ENCODE measurements at places on chromosomes 4 and X.

GRCh38 chrX:9249051-9249846 lies 215.3 kb upstream of the FAM9B start:
- DNase-seq = no peak

DNA sequence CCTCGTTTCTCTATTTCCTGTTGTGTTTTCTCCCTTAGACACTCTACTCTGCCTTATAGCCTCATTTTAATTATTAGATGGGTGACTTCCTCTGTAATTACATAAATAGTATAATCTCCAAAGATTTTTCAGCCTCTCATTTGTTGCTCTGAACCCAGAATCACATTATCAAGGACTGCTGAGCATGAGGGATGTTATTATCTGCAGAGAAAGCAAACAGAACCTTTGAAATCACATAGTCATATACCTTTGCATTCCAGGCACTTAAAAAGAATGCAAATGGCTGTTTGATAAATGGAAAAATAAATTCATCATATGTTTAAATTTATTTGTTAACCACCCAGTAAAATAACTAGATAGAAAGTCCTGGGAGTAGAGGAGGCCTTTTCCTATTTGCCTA lies 305.1 kb upstream of the PPP1R2C start:
- no peak for DNase-seq

DNA sequence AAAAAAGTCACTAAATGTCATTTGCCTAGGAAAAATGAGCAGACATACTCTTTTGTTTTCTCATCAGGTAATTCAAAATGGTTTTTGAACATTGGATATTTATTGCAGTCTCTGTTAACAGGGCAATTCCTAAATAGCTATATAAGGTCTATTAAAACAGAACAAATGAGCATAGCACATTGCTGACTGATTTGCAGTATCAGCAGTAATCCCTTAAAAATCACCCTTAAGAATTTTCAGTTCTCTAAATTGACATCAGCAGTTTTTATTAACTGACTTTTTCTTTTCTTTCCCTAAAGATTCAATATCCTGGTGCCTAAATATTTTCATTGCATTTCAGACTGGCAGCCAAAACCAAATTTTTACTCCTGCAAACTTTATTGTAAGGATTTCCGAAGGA lies 270.2 kb downstream of the FSTL5 start:
- no peak for DNase-seq

DNA sequence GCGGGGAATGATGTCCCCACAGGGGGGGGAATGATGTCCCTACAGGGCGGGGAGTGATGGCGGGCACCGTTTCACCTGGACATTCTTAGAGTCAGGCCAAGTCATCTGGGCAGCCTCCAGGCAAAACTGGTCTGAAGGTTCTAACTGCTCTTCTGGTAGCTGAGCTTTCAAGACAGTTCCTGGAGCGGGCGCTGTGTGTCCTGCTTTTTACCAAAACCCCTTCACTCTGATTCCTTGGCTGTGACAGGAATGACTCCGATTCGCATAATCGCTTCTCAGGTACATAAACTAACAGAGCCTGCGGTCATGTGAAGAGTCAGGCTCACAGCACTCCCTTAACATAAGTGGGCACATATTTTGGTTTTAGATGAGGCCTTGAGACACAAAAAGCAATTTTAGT lies 836.0 kb downstream of the TRIML1 start:
- DNase-seq = peak; percentile 22

DNA sequence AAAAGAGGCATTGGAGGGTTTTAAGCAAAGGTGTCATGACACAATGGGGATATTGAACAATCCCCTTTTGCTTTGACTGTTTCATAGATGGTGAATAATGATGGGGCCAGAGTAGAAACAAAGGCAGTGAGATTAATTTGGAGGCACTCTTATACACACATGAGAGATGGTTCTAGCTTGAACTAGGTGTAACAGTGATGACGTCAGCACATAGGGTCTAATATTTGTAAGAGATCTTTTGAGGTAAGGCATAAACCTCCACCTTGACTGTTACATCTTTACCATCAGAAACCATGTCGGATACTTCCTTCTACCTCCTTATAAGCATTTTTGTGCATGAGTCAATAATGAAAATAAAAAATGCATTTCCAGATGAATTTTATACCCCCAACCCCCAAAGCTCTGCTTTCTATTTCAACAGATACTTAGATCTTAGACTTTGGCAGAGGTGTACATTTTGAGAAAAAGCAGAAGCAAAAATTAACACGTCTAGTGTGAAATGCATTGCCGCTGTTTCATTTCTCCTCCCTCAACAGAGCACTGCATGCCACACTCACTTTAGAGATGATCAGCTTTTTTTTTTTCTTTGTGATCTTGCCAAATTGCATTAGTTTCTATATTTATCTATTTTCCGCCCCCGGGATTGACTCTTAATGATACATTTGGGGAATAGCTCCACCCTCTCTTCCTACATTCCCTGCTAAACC lies 87.2 kb downstream of the HS3ST1 start:
- no peak for DNase-seq

GRCh38 chr4:110799211-110799610 lies 176.3 kb upstream of the PITX2 start:
- no peak for DNase-seq

DNA sequence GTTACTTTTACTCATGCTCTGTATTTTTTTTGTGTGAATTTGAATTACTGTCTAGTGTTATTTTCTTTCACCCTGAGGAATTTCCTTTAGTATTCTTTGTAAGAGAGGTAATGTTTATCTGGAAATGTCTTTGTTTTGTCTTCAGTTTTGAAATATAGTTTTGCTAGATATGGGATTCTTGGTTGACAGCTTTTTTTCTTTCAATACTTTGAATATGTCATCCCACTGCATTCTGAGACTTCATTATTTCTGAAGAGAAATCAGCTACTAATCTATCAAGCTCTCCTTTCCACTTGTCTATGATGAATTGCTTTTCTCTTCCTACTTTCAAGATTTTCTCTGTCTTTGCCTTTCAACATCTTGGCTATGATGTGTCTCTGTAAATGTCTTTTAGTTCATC lies 217.0 kb upstream of the CASK start:
- DNase-seq = no peak

DNA sequence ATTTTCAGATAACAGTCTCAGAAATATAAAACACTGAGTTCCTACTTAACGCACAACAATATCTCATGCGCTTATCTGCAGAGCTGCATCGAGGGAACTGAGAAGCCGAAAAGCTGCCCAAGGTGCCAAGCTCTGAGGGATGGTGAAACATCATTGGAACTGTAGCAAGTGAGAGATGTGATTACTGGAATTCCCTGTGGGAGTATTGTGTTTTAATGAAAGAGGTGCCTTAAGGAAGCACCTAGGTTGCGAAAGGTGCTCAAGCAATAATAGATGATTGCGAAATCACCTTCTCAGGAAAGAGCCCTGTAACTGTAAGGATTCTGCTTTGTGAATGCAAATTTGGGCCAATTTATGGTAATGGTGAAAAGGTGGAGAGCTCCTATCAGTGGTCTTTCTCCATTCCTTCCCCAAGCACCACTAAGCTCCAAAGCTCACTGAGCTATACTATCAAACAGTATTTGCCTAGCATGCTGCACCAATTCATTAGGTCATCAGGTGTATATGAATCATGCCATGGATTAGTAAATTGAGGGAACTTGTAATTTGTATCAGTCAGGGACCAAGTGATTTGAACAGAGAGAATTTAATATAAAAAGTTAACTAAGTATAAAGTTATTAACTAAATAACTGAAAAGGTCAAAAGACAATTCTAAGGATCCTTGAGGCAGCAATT lies 59.0 kb upstream of the ATP8A1 start:
- DNase-seq = no peak

DNA sequence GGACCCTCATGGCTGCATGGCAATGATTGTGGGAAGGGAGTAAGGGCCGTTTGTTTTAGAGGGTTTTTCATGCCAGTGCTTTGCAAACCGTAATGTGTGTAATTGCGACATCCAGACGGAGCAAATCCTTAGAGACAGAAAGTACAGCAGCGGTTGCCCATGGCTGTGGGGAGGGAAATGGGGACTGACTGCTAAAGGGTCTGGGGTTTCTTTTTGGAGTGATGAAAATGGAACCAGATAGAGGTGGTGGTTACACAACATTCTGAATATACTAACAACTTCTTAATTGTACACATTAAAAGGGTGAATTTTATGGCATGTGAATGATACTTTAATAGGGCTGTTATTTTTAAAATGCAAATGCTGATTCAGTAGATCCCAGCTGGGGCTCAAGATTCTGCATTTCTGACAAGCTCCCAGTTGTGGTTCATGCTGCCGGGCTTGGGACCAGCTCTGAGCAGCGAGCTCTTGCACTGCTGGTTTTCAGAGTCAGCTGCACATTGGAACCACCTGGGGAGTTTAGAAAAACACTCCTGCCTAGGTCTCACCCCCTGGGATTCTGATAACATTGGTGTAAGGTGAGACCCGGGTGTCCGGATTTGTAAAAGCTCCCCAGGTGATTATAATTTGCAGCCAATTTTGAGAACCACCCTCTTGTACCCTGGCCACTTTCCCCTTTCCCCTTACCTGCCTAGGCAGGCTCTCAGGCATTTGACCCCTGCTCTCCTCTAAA lies 47.7 kb downstream of the PRPS1 start:
- DNase-seq = no peak

DNA sequence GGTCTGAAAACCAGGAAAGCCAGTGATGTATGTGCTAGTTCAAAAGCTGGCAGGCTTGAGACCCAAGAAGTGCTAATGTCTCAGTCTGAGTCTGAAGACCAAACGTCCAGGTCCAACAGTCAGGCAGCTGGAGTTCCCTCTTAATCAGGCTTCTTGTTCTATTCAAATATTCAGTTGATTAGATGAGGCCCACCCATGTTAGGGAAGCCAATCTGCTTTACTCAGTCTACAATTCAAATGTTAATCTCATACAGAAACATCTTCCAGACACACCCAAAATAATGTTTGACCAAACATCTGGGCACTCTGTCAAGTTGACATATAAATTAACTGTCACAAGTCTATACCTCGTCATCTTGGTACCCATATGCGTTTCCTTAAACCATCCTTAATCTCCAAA lies 72.4 kb upstream of the IL2 start:
- no peak for DNase-seq

- DNase-seq = no peak
Observed at GRCh38 chr4:6747294-6748051, 31.5 kb downstream of the BLOC1S4 start.

DNA sequence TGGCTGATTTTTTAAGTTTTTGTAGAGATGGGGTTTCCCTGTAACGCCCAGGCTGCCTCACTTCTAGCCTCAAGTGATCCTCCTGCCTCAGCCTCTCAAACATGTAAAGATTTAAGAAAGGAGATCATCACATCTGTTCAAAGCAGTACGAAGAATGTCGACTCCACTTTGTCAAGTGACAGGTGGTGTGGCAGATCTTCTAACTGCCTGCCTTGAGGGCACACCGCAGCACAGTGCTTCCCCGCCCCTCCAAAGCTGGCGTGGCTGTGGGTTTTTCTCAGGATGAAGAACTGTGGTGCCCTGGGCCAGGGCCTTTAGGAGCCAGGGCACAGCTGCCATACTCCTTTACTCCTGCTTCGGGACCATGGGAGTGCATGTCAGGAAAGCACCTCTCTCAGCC lies 43.3 kb upstream of the MTNR1A start:
- DNase-seq = no peak

GRCh38 chrX:23727206-23727605 lies 15.9 kb downstream of the ACOT9 start:
- no peak for DNase-seq

- DNase-seq = no peak
Observed at GRCh38 chr4:106429885-106430284, 61.3 kb upstream of the GIMD1 start.
